CD4-positive, alpha-beta T cell treated with Interferon alpha-2 for 1 hour (primary cell): ENCODE measurements at places on chromosomes 3 and 15.

- no peak for DNase-seq
Observed at GRCh38 chr15:63133786-63134185, 12.1 kb downstream of the LACTB start.

GRCh38 chr3:195956577-195956976 lies 48.2 kb upstream of the TNK2 start:
- DNase-seq = no peak

GRCh38 chr3:183437666-183438564 lies 9.5 kb upstream of the MCF2L2 start:
- no peak for DNase-seq

DNA sequence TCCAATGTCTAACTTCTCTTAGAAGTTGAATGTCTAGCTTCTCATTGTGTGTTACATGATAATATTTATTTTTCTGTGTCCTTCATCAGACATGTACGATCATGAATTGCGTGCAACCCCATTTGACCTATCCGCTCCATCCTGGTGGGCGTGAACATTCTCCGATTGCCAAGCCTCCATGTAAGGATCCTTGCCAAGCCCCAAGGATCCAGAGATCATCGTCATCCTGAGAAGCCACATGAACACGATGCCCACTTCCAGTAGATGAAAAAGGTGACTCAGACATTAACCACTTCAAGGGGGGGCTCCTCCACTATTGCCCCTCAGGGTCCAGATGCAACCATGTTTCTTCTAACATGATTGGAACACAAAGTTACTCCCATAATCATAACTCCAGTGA lies 25.5 kb upstream of the KNG1 start:
- DNase-seq = no peak

DNA sequence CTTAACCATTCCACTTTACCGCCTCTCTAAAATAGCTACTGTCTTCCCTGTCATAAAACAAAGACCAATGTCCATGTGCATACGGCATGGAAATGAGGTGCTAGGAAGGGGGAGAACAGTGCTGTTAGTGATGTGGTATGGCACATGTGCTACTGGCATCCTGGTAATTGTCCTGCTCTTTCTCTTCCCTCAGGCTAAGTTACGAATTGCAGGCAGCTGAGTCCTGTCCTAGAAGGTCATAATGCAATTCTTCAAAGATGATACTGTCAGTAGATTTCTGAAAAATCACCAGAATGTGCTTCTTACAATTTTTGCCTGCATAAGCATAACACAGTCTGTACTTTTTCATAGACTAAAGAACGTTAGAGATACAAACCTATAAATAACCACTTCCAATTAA lies 216.8 kb downstream of the RSL24D1 start:
- no peak for DNase-seq

DNA sequence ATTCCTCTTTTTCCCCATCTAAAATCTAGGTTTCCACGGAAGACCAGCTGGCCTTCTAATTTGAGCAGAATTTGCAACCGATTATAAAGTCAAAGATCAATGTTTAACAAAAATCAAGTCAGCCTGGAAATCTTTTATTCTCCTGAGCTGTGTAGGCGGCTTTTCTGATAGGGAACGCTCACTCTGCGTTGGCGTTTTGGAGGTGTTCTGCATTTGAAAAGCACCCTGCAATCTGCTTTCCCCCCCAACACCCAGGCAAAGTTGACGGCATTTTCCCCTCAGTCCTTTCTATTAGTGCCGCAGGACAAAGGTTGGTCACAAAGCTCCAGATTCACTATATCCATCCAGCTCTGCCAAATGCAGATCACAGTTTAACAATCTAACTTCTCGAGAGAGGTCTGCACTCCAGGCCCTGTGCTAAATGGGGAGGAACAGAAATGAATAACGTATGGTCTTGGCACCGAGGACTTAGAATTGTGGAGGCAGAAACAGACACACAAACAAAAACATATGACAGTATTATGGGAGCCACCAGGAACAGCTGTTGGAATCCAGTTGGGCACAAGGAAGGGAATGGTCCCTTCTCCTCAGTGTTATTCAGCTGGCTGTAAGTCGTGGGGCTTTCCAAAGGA lies 50.4 kb upstream of the LARS2 start:
- DNase-seq = no peak

DNA sequence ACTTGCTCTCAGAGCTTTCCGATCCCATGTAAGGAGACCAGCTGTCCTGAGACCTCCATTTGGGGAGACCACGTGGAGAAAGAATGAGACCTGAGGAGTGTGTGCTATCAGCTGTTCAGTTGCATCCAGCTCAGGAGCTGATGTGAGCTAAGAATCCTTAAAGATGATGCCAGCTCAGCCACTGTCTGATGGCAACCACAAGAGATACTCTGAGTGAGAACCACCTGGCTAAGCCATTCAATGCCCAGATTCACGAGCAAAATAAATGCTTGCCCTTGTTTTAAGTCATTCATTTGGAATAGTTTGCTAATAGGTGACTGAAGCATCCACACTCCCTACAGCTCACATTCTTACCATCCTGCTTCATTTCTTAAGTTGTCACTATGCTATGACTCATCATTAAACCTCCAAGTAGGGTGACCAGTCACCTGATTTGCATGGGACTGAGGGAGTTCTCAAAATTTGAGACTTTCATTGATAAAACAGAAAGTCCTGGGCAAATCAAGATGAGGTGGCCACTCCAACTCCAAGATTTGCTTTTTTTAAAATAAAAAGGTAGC lies 56.4 kb downstream of the SPTSSB start:
- DNase-seq = no peak

- DNase-seq = no peak
Observed at GRCh38 chr3:18135060-18135814, 289.9 kb downstream of the SATB1 start.

DNA sequence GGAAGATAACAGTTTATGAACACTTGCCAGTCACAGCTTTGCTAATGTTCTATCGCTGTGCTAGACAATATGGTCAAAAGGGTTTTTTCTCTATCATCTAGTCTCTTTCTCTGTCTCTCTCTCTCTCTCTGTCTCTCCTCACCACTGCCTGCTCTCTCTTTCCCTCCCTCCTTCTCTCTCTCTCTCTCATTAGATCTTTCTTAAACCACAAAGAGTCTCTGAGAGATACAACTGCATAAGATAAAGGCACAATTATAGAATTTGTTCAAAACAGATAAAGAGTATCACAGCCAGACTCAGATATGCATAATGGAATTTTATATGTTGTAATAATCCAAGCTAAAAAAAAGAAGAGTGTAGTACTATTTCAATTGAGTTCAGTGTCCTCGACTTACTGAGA lies 258.4 kb downstream of the MECOM start:
- DNase-seq = no peak

- no peak for DNase-seq
Observed at GRCh38 chr15:85743392-85744055, 51.2 kb downstream of the KLHL25 start.

GRCh38 chr3:170839518-170840100 lies 30.4 kb downstream of the RPL22L1 start:
- no peak for DNase-seq

- no peak for DNase-seq
Observed at GRCh38 chr3:30685267-30685667, 78.9 kb downstream of the TGFBR2 start.

DNA sequence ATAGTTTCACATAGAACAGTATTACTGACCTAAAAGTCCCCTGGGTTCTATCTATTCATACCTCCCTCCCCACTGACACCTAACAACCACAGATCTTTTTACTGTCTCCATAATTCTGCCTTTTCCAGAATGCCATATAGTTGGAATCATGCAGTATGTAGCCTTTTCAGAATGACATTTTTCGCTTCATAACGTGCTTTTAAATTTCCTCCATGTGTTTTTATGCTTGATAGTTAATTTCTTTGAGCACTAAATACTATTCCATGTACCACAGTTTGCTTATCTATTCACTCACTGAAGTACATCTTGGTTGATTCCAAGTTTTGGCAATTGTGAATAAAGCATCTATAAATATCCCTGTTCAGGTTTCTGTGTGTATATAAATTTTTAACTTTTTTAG lies 77.7 kb upstream of the GPR149 start:
- no peak for DNase-seq

GRCh38 chr3:9147896-9148266 lies 101.6 kb downstream of the SRGAP3 start:
- no peak for DNase-seq

- DNase-seq = no peak
Observed at GRCh38 chr15:39585871-39586301, 5.0 kb downstream of the THBS1 start.

DNA sequence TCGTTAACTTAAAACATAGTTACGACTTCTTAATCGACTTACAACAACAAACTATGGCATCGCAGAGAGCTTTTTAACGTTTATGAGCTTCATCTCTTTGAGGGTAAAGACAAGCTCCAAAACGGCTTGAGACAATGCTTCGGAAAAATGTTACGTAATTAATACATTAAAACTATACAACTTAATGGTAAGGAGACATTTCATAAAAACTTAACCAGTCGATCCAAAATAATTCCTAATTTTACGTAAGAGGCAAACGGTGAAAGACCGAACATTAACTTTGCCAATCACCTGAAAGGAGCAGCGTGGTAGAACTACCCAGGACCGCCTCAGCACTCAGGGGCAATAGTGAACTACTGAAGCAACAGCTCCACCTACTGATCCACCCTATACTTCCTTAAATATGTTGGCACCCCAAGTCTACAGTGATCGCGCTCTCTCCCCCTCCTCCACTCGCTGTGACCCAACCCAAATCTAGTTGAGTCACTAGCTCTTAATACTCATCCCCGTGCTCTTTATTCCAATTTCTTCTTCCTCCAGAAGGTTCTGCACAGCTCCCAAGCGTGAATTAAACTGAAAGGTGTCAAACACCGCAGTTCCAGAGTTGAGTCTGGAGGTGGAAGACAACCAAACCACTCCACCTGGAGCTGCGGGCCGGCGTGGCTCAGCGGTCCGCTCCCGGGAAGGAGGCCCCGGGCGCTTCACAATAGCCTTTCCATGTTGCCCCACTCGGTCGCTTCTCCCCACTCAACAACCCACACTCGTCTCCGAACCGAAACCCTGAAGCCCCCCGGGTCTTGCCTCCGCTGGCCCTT lies 901 bp downstream of the NAA50 start:
- peak; percentile 85 for DNase-seq

DNA sequence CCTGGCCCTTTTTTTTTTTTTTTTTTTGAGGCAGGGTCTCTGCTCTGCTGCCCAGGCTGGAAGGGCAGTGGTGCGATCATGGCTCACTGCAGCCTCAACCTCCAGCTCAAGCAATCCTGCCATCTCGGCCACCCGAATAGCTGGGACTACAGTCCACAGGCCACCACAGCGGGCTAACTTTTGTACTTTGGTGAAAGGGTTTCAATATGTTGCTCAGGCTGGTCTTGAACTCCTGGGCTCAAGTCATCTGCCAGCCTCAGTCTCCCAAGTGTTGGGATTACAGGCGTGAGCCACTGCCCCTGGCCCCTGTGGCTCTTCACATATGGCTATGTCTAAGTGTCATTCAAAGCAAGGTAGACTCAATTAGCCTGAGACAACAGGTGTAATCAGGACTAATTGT lies 8.8 kb upstream of the DPPA2 start:
- no peak for DNase-seq

GRCh38 chr3:15756505-15756904 lies 41.3 kb downstream of the ANKRD28 start:
- no peak for DNase-seq

DNA sequence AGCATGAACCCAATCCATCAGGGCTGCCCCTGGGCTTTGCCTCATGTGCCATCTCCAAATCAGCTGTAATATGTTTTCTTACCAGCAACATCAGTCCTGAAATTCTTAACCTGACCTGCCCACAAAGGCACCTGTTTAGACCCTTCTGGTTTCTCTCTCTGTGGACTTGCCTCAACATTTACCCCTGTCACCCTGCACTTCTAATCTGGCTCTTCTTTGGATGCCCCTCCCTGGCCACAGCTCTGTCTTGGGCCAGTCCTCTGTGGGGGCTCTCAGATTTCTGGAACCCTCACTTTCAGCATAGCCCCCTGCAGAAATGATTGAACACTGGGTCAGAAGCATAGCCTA lies 168.7 kb upstream of the STAC start:
- DNase-seq = no peak

DNA sequence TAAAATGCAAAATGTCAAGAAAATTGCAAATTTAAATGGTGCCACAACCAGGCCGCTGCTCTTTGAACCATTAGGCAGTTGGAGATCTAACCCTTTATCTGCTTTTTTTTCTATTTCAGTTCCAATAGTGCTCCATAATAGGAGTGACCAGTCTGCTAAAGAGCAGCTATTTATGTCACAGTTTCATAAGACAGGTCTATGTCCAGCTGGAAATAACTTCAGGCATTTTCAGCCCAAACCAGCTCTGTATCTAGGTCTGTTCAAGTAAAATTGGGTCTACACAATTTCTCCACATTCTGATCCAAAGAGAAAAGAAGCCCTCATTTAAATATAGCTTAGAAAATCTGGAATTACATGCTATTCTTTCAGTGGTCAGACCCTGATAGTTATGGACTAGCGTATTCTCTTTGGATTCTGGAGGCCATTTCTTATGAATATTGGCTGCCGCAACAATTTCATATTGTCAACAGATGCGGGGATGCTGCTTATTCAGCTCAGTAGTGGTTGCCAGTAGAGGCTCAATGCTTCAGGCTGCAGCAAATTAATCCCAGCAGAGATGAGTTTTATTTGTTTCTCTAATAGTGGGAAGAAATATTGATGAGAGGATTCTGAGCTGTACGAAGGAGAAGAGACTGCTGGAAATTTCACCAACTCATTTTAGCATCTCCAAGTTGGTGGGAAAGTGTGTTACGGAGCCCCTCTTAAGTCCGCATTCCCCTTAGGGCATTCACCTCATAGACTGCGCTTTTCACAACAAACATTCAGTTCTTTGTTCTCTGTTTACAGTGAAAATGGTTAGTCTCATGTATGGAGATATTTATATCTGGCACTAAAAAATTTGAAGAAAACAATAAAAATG lies 887.0 kb downstream of the ROBO1 start:
- DNase-seq = no peak

GRCh38 chr3:143849854-143850549 lies 1.7 kb upstream of the SLC9A9 start:
- DNase-seq = no peak

- no peak for DNase-seq
Observed at GRCh38 chr3:124851136-124851535, 36.0 kb downstream of the ITGB5 start.

- no peak for DNase-seq
Observed at GRCh38 chr3:13303410-13303809, 116.7 kb downstream of the NUP210 start.

- DNase-seq = no peak
Observed at GRCh38 chr3:28867836-28868235, 413.0 kb upstream of the RBMS3 start.
